ENCODE measurements at places on chromosomes 11 and 22.

- no peak for DNase-seq
Measured at GRCh38 chr11:46134061-46134460, 12.8 kb upstream of the PHF21A start.

DNA sequence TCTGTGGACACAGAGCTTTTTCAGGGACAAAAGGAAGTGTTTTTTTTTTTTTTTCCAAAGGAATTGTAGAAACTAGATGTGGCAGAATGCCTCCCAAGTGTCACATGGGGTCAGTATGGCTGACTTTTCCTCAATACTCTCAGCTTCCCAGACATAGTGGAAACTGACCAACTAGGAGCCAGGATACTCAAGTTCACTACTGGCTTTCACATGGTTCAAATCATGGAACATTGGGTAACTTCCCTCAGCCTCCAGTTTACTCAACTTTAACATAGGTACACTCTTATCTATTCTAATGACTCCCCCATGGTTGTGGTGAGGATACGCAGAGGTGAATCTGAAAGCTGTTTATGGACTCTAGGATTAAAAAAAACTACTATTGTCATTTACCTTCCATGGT is 1.4 kb downstream of the SLC5A1 start:
- DNase-seq: no peak

- no peak for DNase-seq
Measured at GRCh38 chr11:16873289-16873688, 134.8 kb downstream of the C11orf58 start.

- DNase-seq: no peak
Measured at GRCh38 chr11:34444428-34444827, 5.7 kb downstream of the CAT start.

DNA sequence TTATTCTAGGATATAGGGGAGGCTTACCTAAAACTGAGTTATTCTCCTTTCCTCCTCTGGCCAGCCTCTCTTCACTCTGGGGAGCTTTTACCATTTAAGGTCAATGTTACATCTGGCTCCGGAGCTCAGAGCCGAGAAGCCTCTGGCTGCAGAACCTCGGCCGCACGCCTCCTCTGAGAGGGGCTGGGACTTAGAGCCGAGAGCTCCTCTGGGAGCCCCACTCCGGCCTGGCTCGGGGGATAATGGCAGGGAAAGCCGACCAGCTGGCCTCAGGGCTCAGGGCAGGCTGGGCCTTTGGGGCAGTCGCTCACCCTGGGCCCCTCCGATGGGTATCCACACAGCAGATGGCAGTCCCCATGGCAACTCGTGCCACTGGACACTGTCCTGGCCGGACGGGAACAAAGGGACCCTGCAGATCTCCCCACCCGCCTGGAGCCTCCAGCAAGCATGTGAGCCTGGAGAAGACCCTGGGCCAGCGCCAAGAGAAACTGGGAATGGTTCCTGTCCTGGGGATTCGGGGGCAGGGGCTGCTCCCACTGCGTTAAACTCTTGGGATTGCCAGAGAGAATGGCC is at the start of gene IRAG1:
TSS of gene IRAG1 (minus strand) at position 247 of the 573 bp plus-strand sequence. CDS start at position 94, 153 bp downstream.
- no peak for DNase-seq

DNA sequence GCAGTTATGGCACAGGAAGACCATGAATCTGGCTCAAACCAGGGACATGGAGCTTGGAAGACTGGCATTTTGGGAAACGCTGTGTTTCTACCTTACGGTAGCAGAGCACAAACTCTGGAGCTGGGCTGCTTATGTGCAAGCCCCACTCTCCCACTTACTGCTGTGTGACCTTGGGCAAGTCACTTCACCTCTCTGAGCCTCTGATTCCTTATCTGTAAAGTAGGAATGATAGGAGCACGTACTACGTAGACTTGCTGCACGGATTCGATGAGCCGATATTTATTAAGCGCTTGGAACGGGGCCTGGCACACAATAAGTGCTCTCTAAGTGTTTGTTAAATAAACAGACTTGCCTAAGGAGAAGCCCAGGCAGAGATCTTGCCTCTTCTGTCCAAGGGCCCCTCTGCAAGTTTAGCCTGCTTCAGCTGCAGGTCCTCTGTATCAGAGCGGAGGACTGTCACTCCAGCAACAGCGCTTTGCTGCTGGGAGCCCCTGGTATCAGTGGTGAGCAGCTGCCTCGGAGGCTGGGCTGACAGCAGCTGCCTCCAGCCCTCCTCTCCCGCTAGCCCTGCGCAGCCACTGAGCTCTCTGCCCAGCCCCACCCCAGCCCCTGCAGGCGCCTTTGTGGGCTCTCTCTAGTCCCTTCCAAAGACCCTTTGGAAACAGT is 96.9 kb upstream of the ANO1 start:
- DNase-seq: no peak

DNA sequence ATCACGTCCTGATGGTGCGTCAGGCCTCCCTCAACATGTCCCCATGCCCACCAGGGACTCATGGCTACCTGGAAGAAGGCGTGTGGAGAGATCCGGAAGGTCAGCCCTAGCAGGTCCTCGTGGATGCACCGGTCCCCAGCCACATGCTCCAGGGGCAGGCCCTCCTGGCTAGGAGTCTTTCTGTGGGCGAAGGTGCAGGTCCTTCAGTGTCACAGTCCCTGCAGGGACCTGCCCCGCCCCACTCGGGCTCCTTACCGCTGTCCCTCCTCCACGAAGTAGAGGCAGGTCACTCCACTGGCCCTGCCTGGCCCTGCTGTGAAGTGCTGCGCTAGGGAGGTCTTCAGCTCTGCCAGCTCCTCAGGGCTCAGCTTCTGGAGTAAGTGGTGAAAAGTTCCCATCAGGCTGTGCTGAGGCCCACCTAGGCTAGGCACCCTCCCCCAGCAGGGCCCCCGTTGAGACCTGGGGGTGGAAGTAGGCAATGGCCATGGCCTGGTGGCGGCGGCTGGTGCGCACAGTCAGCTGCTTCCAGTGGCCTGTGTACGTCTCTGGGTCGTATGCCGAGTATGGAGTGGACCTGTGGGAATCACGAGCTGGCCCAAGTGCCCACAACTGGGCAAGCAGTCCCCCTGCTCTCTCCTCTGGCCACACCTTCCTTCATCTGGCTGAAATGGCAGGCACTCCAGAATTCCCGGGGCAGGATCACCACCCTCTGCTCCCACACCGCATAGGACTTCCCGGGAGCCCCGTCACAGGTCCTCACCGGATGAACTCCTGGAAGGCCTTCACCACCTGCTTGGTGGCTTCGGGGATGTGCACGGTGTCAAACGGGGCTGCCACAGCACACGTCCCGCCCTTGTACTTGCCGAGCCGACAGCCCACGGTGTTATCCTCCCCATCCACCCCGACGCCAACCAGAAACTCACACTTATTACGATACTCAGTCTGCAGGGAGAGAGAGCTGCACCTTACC is 1.1 kb upstream of the RANBP1 start:
- DNase-seq: no peak

DNA sequence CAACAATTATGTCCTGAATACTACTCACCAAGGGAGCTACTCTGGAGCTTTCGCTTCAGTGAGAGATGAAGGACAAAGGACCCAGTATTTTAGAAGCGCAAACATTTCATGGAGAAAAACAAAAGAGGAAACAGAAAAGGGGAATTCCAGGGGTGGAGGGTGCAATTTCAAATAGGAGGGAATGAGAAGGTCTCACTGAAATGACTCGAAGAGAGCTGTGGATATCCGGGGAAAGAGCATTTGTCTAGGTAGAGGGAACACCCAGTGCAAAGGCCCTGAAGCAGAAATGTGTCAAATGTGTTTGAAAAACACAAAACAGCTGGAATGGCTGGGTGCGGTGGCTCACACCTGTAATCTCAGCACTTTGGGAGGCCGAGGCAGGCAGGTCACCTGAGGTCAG is 2.4 kb downstream of the RPS19BP1 start:
- no peak for DNase-seq

DNA sequence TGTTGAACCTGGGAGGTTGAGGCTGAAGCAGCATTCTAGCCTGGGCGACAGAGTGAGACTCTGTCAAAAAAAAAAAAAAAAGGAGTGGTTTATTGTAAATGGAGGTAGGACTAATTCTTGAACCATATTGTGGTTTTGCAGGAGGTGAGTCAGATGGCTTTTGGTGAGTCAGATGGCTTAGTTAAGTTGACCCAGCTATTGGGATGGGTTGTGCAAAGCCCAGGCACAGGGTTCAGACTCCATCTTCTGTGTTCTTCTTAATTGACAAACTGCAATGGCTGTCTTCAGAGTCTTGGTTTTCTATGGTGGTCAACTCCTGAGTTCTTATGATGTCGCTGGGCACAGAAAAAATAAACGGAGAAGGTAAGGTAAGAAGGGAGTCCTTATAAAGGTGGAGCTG is 182.7 kb downstream of the ADAMTS15 start:
- DNase-seq: no peak

DNA sequence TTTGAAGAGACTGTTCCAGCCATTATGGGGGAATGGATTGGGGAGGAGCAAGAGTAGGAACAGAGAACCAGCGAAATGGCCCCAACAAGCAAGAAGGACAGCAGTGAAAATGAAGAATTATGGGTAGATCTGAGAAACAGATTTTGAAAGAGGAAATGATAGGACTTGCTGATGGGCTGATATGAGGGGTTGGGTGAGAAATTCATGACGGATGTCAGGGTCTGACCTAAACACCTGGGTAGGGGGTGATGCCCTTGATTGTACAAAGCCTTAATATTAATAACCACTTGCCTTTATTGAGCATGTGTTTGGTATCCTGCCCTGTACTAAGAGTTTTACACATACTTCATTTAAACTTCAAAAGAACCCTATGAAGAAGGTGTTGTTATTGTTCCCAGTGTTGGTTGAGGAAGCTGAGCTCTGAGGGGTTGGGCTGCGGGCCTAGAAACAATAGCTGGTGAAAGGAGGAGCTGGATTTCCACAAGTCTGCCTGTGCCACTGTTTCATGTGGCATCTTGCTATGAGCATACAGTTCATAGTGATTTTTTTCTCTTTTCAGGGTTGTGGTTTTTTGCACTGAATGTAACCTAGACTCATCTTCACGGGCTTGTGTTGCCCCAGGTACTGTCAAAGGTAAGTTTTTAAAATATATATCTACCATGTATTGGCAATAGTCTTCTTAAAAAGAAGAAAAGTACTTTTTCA is 61.1 kb upstream of the TNRC6B start:
- DNase-seq: no peak

DNA sequence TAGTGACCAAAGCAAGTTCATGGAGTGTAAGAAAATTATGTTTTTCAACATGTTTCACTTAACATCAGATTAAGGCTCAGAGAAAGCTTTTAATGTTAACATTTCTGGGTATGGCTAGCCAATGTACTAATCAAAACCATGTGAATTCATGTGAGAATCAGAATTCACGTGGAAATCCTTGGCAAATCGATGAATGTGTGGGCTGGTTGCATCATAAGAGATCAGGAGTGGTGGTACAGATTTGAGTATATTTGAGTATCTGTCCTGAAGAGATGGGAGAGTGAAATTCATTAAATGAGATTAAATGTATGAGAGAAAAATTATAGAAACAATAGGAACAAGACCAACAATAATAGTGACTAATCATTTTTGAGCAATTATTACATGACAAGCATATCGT is 638.6 kb upstream of the ANO5 start:
- no peak for DNase-seq

GRCh38 chr22:19109198-19110063 is 12.8 kb downstream of the DGCR2 start:
- DNase-seq: no peak

Measured in activated CD8-positive, alpha-beta memory T cell treated with anti-CD3 and anti-CD28 coated beads for 24 hours (primary cell).